ENCODE measurements at places on chromosomes 6 and 20.

DNA sequence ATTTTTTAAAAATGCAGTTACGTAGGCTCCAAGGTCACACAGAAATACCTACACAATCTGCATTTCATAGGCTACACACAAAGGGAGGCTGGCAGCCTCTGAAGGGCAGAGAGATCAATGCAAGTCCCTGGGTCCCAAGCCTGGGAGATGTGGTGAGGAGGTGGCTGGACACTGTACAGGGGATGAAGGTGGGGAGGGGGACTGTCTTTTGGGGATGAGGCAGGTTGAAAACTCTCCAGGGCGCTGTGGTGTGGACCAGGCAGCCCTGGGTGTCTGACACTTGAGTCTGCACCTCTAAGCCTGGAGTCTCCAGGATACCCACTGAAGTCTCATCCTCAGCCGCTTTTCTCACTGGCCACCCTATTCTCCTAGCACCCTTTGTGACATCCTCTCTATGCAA, 24.5 kb downstream of the TXNDC5 start:
- no peak for DNase-seq

- DNase-seq = no peak
Observed at GRCh38 chr6:127939442-127940066, 38.7 kb upstream of the THEMIS start.

DNA sequence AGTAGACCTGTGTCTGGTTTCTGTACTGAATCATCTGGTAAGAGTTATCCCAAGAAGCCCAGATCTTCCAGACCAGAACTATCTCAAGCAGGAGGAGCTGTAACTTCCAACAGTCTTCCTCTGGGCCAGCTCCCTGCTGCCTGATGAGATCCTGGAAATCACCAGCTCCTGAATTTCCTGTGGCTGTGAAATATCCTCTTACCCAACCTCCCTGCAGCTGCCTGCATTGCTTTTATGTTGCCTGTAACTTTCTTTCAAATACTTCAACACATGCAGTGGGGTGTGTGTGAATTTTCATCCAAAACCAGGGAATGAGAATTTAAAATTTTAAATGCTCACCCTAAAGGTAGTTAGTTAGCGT, 160.5 kb upstream of the LAMP5 start:
- no peak for DNase-seq

DNA sequence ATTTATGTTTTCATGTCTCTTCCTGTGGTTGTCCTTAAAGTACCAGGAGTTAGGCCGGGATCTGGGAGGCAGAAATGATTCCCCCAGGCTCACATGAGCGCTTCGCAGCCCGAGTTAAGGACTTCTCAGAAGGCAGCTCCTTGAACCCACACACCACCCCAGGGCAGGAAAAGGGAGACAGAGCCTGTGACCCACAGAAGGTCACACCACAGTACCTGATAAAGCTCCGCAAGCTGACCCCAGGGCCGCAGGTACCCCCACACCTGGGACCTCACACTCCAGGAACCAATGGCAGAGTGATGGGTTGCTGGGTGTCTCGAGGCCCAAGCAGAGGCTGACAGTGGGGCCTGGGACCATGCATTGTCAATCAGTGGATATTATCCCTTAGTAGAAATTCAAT, 207.6 kb downstream of the CDH4 start:
- DNase-seq = no peak

DNA sequence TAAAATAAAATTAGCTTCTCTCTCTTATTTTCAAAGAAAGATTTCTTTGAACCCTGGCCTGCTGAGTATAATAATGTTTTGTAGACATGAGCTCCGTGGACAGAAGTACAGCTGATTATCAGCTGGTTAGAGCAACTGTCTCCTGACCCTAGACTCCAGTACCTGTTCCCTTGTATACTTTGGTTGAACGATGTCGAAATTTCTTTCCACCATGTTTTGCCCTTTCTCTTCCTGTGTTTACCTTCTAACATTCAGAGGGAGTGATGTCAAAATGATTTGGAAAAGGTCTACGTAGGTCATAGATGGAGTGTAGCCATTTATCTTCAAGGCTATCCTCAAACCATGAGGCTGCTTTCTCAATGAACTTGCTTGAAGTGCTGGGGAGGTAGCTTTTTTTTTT, 16.8 kb upstream of the ADTRP start:
- no peak for DNase-seq

DNA sequence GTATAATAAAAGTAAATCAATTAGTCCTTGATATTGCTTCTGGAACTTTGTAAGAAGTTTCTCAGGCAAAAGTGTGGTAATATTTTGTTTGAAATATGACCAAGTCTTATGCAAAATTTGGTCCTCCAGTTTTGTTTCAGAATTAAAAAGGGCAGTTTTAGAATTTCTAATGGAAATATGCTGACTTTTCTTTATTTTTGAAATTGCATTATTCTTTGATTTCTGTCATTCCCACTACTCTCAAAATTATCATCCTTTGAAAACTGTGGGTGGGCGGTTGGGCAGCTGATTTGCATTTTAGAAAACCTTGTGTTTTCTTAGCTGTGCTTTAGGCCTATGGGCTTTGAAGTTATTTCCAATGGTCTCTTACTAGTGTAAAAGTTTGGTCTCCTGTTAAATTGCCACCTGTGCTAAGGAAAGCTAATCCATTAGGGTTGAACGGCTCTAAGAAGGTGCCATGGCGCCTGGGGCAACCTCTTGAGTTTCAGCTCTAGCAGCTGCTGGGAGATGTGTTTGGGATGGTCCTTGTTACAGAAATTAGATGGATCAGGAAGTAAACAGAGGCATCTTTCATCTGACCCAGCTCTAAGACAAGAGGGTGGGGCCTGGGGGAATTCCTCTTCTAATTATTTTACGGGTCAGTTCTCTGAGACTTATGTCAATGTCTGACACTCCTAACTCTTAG, 880.8 kb upstream of the SLC35B3 start:
- DNase-seq = no peak

All from GM06990 (cell line).